ENCODE measurements at places on chromosomes 11 and 22.

- no peak for DNase-seq
Measured at GRCh38 chr11:42631220-42631843, 680.5 kb upstream of the API5 start.

DNA sequence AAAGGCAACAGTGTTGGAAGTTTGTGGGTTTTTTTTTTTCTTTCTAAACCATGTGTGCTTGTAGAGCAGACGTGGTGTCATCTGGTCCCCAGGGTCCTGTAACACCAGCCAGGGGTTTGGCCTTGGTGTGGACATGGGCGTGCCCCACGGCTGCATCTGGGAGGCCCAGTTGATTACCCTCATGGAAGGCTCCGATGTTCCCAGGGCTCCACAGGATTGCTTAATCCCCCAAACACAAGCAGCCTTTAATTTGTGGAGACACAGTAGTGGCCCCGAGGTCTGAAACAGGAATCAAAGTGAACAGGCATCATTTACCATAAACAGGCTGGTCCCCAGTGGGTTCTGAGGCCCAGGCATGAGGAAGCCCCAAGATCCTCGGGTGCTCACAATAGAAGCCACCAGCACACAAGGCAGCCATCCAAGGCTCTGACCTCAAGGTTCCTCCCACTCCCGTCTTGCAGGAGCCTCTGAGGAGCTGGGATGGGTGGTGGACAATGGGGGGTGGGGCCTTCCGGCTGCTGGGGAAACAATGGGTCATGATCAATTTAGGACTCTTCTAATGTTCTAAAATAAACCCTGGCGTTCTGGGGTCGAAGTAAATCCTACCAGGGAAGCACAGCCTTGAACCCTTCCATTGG is 115.0 kb upstream of the CD82 start:
- no peak for DNase-seq

DNA sequence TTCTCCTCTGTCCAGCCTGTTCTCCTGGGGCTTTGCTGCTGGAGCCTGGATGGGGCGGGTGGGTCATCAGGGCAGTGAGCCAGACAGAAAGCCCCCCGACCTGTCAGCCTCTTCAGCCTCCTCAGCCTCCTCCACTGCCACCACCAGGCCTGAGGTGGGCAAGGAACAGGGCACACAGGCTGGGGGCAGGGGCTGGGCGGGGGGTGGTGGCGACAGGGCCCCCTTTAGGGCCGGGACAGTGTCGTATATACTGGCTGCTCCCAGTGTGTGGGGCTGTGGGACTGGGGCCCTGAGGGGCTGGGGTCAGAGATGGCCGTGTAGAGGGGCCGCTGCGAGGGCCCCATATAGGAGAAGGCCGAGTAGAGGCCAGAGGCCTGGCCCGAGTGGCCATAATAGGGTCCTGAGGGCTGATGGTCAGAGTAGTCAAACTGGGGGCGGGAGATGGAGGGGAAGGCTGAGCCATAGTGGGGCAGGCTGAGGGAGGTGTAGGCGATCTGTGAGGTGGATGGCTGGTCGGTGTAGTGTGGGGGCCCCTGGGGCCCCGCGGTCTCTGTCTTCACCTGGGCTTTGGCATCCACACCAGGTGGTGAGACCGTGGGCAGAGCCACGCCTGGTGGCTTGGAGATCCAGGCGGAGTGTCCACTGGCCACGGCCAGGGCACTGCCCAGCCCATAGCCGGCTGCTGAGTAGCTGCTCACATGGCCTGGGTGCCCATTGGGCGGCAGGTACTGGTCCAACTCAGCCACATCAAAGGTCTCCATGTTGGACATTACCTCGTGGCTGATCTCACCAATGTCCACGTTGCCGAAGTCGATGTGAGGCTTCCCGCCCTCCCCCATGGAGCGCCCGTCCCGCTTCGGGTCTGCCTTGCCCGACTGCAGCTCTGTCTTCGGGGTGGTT is 10.8 kb downstream of the SOX10 start:
- no peak for DNase-seq

DNA sequence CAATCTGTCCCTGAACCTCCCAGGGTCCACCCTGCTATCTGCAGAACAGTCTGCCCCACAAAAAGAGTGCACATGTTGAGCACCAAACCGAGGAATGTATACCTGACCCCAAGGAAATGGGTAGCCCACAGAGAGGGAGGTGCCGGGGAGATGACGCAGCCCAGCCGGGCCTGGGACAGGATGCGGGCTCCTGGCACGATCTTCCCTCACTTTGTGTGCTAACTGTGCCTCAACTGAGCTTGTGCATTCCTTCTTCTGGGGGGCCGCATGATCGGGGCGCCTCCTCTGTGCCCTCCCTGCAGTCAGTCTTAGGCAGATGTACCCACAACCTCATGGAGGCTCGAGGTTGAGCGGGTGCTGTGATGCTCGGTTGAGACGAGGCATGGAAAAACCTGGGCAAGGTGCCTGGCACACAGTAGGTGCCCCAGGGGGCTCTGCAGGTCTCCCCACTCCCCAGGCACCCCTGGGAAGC is 2.4 kb downstream of the GAS2L1 start:
- no peak for DNase-seq

DNA sequence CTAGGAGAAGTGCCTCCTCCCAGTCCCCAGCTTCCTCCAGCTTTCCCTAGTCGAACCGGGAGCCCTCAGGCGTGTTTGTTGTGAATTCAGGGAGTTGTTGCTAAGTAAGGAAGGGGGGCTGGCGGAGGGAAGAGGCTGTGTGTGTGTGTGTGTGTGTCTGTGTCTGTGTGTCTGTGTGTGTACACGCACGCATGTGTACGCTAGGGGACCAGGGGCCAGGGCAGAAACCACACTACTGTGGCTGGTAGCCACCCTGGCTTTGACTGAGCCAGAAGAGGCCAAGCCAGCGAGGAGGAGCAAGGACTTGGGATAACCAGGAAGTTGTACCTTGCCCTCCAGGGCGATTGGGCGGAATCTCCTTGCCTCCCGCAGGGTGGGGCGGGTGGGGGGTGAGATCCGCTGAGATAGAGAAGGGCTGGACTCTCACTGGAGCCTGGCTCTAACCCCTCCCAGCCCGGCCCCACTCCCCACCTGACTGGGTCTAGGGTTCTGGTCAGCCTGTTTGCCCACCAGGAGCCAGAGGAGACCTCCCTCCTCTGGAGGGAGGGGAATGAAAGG is 7.5 kb downstream of the BCL9L start:
- peak; percentile 69 for DNase-seq

DNA sequence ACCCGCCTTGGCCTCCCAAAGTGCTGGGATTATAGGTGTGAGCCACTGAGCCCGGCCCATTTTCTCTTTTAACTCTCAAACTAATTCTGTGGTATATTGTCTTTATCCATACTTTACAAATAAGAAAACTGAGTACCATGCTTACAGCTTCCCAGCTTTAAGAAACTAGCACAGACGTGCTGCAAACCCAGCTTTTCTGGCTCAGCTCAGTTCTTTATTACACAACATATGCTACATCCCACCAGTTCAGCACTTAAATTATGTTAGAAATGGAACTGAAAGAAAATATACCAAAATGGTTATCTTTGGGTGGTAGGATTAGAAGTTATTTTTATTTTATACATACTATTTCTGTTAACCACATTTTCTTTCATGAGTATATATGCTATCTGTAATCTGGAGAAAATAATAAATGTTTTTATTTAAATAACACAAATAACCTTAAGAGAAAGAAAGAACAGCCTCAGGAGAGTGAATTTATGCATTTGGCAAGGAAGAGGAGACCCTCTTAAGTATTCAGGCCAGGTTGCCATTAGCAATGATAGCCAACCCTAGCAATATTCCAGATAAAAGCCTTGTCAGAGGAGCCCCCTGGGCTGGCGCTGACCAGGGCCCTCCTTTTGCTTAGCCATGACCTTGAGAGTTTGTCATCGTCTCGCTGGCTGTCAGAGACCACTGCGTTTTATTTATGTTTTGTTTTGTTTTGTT is 33.8 kb downstream of the SLN start:
- DNase-seq, result no peak

GRCh38 chr11:125381499-125382044 is 114.5 kb downstream of the FEZ1 start:
- no peak for DNase-seq

- peak; percentile 66 for DNase-seq
Measured at GRCh38 chr22:41619979-41620588, 759 bp downstream of the DESI1 start.

DNA sequence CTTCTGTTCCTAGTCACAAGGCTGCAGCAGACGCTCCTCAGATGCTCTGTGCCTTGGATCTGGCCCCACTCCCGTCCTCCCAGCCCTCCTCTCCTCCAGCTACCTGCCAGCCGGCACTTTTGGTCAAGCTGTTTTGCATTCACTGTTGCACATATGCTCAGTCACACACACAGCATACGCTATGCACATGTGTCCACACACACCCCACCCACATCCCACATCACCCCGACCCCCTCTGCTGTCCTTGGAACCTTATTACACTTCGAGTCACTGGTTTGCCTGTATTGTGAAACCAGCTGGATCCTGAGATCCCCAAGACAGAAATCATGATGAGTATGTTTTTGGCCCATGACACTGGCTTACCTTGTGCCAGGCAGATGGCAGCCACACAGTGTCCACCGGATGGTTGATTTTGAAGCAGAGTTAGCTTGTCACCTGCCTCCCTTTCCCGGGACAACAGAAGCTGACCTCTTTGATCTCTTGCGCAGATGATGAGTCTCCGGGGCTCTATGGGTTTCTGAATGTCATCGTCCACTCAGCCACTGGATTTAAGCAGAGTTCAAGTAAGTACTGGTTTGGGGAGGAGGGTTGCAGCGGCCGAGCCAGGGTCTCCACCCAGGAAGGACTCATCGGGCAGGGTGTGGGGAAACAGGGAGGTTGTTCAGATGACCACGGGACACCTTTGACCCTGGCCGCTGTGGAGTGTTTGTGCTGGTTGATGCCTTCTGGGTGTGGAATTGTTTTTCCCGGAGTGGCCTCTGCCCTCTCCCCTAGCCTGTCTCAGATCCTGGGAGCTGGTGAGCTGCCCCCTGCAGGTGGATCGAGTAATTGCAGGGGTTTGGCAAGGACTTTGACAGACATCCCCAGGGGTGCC is 109.8 kb downstream of the BCR start:
- peak; percentile 74 for DNase-seq

- DNase-seq, result peak; percentile 10
Measured at GRCh38 chr11:73889019-73889418, 12.2 kb downstream of the PAAF1 start.

DNA sequence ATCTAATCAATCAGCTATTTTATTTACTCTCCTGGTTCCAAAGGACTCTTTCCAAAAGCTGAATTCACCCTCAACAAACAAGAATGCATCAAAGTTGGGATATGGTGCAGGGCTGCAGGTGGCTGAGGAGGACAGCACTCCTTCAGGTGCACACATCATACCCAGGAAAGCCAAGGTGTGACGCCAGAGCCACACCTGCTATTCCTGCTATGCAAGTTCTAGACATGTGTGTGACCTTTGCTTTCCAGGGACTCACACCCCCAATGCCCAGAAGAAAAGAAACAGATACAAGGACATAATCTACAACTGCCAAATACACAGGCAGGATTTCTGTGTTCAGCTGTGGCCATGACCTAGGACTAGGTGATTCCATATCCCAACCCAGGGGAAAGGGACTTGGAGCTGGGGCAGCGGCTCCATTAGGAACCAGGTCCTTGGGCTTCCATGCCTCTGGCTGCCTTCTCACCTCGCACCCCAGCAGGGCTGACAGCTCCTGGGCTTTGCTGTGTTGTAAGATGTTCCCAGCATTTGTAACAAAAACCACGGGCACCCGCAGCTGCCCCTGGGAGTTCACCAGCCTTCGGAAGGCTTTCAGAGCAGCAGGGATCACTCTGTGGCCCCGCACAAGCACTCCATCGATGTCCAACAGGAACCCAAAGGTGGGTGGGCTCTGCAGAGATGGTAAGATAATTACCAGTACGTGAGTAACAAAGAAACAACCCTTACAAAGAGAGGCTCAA is 9.8 kb downstream of the HDHD5 start:
- no peak for DNase-seq

DNA sequence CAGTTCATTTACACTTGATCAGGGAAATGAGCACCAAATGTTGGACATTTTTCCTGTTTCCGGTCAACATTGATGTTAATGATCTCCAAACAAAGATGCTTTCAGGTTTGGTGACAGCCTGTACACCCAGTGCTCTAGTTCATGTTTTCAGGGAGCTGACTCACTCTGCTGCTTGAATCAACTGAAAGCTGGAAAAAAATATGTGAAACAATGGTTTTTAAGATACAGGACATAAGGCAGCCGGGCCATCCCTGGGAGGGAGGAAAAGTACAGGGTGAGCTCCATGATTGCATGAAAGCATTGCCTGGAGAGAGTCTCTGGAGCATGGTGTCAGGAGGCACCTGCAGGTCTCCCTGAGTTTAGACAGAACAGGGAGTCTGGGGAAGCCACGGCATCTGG is 259.6 kb downstream of the TBC1D22A start:
- DNase-seq, result no peak

DNA sequence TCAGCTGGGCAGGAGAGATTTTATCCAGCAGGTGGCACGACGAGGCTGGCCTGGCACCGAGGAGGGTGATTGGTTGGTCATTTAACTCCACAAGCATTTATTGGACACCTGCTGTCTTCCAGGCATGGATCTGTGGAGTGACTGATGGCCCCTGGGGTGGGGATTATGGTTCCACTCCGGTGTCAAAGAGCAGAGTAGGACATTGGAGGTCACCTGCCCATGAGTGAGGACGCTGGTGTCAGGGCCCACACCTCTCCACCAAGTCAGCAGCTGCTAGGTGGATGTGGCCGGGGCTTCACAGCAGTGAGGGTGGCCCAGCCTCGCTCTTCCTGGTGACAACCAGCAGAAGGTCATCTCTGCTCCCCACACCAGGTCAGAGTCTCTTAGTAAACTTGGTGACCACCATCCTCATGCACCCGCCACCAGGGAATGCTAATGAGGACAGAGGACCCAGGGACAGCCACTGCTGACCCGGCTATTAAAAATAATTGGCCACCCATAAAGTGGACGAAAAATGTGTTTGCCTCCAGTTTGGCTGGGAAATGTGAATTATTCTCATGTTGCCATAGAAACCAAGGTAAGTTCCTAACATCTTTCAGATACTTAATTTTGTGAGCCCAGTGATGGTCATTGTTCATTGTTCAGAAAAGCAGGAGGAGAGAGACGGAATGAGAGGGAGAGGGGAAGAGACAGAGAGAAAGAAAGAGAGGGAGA is 428.7 kb downstream of the TBC1D22A start:
- no peak for DNase-seq

- no peak for DNase-seq
Measured at GRCh38 chr22:26981111-26981510, 323.7 kb downstream of the MIAT start.

DNA sequence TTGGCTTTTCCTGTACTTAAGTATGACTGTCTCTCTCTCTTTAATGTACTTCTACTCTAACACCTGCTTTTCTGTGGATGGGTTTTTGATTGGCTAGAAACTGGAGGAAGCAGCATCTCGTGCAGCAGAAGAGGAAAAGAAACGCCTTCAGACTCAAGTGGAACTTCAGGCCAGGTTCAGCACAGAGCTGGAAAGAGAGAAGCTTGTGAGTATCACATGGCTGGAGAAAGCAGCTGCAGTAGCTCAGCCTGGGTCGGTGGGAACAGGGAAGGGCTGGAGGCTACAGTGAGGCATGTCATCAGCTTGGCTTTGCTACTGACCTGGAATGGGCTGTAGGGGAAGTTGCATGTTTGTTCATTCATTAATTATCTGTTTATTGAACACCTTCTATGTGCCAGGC is 74.2 kb downstream of the SWAP70 start:
- DNase-seq, result no peak

GRCh38 chr11:62119569-62119968 is 4.2 kb upstream of the INCENP start:
- DNase-seq, result no peak

All from activated naive CD4-positive, alpha-beta T cell treated with anti-CD3 and anti-CD28 coated beads for 36 hours (primary cell).